ENCODE measurements at places on chromosomes 12 and 14.

GRCh38 chr12:125512541-125513298 is 447.5 kb downstream of the AACS start:
- DNase-seq = no peak

DNA sequence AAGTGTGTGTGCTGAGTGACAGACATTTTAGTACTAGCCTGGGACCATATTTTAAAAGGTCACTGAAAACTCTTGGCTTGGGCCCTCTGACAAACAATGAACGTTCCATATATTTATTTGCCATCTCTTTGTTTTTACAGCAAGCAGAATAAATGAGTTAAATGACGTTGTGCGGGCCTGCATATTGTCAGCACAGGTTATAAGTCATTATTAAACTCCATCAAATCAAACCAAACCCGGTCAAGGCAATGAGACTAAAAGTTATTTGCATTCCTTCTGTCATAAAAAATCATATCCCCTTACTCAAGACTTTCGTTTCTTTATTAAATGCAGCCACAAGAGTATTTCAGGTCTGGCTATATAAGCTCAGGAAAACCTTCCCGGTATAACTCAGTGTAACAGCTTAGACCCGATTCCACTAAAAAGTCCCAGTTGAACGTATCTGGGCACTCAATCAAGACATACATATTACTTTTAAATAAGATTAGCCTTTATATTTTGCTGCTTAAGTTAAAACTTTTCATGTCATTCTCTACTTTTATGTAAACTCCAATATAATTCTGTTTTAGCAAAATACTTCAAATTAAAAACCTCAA is 84.9 kb downstream of the DICER1 start:
- DNase-seq = no peak

DNA sequence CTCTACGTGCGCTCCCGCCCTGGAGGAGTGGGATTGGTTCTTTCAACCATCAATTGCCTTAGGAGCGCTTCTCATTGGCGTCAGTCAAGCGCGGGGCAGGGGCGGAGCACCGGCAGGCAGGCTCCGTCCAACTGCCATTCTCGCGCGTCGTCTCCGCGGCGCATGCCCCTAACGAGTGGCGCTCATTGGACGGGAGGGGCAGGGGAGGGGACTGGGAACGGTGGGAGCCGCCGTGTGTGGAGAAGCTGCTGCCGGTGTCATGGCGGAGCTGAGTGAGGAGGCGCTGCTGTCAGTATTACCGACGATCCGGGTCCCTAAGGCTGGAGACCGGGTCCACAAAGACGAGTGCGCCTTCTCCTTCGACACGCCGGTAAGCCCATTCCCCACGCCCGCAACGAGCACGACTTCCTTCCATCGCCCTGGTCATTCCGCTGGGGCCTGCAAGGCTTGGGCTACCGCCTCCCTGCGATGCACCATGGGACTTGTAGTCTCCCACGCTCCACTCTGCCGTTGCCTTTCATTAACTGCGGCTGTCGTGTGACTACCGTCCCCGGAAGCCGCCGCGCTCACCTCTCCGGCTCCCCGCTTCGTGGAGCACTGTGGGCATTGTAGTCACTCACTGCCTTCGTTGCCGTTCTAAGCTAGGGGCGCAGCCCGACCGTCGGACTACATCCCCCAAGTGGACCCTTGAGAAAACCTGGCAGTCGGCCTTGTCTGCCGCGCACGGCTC is at the start of gene USP5:
TSS of gene USP5 (plus strand) at position 230 of the 730 bp plus-strand sequence. CDS start at position 260, 30 bp downstream.
- DNase-seq = peak; percentile 97

DNA sequence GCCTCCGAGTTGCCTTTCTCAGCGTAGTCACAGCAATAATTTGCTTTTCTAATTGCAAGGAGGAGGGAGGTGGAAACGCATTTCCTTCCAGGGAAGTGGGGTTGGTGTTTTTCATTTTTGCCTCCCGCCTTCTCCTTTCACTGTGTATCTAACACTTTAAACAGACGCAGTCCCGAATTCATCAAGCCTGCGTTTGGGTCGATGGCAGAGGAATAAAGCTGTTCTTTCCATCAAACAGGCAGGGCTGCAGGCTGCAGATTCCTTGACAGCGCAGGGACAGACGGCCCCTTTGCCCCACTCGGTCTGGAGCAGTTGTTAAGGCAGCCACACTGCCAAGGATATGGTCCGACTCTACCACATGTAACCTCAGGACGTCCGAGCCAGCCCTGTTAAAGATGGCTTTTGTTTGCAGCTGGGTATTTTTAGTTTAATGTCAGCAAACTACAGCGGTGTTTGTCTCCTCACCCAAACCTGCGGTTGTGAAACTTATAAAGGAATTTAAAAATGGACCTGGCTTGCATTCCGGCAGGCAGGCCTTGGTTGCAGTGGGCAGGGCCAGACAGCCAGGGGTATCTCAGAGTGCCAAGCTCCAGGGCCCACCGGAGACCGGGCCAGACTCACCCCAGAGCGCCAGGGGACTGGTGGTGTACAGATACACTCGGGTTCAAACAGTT is 2.1 kb downstream of the CHST11 start:
- no peak for DNase-seq

GRCh38 chr14:102848830-102849525 is 71.7 kb downstream of the TRAF3 start:
- no peak for DNase-seq

GRCh38 chr12:6294156-6295093 is 16.1 kb upstream of the PLEKHG6 start:
- DNase-seq = no peak

DNA sequence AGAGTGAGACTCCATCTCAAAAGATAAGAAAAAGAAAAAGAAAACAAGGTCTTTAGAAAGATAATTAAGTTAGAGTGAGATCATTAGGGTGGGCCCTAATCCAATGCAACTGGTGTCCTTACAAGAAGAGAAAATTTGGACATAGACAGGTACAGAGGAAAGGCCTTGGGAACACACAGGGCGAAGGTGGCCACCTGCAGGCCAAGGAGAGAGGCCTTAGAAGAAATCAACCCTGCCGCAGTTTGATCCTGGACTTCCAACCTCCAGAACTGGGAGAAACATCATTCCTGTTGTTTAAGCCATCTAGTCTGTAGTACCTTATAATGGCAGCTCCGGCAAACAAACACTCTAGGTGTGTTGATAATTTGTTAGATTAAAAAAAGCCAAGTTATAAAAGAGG is 491.9 kb downstream of the MED13L start:
- DNase-seq = no peak

- DNase-seq = no peak
These were observed 55.0 kb downstream of the TAOK3 start for GRCh38 chr12:118317729-118318128.

DNA sequence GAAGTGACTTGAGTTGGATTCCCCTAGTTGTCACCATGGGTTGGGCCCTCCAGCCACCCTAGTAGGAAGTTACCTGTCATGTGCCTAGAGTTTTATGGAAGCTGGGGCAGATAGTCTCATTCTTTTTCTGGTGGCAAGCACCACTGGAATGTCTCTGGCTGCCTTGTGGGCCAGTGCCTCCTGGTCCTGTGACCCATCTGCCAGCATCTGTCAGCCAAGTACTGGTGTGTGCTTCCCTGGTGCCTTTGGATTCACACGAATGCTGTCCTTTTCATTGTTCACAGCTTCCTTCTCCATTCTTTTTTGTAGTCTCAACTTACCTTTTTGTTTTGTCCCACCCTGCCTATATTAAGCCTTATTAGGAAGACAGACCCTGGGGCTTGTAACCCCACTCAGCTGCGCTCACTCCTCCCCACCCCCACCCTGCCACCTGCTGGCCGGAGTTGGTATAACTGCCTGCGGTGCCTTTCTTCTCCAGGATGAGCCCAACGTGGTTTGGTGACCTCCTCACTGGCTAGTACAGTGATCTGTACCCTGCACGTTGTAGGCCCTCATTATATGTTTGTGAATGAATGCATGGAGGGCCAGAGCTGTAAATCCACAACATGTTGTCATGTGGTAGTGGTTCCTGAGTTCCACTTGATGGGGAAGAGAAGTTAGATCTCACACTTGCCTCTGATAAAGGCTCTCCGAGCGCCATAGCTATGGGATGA is 125.7 kb downstream of the TSPAN9 start:
- peak; percentile 53 for DNase-seq

DNA sequence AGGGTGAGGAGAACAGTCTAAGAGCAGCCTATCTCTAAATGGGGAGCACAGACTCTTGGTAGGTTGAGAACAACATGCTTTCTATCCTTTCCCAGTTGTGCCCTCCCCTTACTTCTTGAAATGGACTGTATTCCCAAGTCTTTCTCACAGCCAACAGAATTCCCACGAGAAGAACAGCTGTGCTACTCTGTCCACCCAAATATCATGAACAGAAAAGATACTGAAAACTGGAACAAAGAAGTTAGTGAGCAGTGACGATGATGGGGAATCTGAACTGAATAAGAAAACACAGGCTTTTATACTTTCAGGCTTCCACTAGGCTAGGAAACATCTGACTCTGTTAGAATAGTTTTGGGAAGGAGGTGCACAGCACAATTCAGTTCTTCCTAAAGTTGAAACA is 3.4 kb downstream of the NACA start:
- DNase-seq = no peak

DNA sequence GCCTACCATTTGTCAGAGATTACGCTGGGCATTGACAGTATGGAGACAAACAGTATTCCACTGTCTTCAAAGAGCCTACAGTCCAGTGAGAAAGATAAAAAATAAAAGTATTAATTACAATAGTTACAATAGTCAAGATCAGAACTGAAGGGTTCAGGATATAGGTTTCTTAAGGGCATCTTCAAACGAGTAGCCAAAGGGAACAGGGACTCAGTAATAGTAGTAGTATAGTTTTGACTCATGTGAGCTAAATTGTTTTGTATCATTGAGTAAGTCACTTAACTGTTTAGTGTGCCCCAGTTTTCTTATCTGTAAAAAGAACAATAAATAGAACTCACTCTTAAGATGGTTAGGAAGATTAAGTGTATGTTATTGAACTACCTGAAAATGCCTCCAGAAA is 123.6 kb downstream of the METTL25 start:
- no peak for DNase-seq

DNA sequence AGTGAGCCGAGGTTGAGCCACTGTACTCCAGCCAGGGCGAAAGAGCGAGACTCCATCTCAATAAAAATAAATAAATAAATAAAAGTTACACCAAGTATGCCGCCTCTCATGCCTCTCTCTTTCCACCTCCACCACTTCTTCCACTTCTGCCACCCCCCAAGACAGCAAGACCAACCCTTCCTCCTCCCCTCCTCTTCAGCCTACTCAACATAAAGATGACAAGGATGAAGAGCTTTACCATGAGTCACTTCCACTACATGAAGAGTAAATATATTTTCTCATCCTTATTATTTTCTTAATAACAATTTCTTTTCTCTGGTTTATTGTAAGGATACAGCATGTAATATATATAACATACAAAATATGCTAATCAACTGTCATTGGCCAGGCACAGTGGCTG is 3.6 kb upstream of the TMED2 start:
- DNase-seq = no peak

DNA sequence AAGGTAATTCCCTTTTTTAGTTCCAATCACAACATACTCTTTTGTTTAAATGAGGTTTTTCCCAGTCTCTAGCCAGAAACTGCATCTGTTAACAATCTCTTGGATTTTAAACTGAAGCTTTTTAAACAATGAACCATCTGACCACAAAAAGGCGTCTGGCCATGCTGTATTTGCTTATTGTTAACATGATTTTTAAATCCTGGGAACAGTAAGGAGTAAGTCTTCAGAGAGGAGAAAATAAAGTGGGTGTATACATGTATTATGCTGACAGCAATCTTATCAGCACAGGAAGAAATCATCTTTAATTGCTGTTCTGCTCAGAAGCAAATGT is 106.2 kb downstream of the DAAM1 start:
- no peak for DNase-seq

GRCh38 chr12:95102916-95103671 is 29.7 kb upstream of the NR2C1 start:
- no peak for DNase-seq

GRCh38 chr12:104514092-104514810 is 57.5 kb downstream of the CHST11 start:
- DNase-seq = no peak

GRCh38 chr12:85152311-85152729 is 116.2 kb downstream of the LRRIQ1 start:
- no peak for DNase-seq

DNA sequence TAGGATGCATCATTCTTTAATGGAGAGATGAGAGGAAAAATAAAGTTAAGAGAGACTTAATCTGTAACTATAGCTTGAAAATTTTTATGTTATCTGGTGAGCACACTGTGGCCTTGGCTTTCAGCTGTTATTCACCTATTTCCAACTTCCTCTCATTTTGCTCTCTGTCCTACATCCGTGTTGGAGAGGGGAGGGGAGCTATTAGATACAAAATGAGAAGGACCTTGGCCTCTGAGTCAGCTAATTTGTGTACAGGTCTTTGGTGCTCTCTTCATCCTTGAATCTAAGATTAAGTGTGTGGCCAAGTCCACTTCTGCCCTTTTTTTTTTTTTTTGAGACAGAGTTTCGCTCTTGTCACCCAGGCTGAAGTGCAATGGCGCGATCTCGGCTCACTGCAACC is 887 bp upstream of the APOBEC1 start:
- DNase-seq = no peak

GRCh38 chr12:29771165-29771564 is 12.6 kb downstream of the TMTC1 start:
- no peak for DNase-seq

- DNase-seq = no peak
These were observed 115.9 kb downstream of the ETV6 start for GRCh38 chr12:11765421-11765816.

- no peak for DNase-seq
These were observed 101.8 kb upstream of the ATF1 start for GRCh38 chr12:50662116-50662510.

DNA sequence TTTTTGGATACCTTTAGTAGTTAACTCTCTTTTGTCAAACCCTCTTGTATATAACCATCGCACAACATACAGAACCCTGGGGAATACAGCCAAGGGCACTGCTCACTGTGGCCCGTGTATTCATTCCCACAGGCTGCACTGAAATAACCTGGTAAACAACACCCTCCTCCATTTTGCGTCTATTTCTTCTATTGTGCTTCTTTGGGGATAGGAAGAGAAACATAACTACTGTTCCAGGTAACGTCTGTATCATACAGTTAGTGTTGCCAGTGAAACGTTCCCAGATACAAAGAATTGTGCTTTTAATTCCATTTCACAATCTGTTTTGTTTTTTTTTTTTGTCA is 9.6 kb downstream of the C12orf76 start:
- DNase-seq = no peak

GRCh38 chr14:98173305-98173704 is 1098.7 kb downstream of the BCL11B start:
- DNase-seq = peak; percentile 68

GRCh38 chr12:6582196-6582595 is 14.1 kb upstream of the NOP2 start:
- no peak for DNase-seq

DNA sequence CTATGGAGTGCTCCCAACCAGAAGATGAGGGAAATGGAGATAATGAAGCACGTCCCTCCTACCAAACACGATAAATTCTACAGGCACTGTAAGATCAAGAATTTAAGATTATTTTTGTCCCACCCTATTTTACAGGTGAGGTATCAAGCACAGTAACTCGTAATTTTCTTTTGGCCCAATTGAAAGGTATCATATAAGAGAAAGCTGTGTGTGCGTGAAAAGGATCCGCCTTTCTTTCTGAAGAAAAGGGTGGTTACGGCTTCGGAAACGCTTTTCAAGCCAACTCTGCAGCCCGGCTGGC is 733 bp upstream of the KLHDC2 start:
- DNase-seq = no peak
